ENCODE measurements at places on chromosomes 13 and 19.

DNA sequence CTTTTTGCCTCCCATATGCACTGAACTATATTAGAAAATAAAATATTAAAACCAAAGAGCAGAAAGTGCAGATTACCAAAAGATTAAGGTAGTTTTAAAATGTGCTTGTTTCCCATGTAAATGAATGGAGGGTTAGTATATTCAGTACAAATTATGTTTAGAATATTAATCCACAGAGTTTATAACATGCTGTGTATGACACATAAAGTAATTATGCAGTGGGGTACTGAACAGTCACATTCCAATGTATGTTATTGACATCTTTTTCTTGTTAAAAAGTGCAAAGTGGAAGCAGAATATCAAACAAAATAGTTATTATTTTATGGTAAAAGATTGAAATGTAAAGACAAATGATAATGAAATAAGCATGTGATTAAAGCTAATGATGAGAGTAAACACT is 79.3 kb downstream of the GPC6 start:
- no peak for DNase-seq

DNA sequence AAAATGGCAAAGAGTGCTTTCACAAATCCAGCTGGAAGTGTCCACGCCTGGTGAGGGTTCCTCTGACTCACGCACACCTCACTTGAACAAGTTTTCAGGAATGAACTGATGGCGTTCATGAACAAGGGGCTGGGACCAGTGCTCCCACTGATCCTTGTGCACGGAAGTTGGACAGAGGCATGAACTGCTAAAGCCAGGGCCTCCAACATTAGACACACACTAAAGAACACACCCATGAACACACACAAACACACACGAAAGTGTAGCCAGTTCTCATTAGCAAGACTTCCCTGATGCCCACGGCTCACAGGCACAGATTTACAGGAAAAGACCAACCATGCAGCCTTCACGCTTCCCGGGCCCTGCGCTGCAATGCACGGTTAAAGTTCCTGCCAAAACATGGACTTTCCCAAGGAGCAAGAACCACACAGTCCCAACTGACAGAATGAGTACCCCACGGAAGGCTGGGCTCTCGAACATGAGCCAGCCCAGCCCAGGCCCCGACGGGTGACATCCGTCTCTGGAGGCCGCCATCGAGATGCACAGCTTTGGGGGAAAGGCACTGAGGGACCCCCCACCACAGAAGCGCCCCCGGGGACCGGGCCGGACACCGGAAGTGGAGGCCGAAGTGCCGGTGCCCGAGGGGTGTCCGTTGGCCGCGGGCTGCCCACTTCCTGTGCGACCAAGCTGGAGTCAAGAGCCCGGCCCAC is 808 bp downstream of the DNMT1 start:
- no peak for DNase-seq

GRCh38 chr19:17312189-17313113 is 3.1 kb downstream of the DDA1 start:
- DNase-seq: no peak

- no peak for DNase-seq
Observed at GRCh38 chr19:42185277-42185676, 32.2 kb downstream of the DEDD2 start.

DNA sequence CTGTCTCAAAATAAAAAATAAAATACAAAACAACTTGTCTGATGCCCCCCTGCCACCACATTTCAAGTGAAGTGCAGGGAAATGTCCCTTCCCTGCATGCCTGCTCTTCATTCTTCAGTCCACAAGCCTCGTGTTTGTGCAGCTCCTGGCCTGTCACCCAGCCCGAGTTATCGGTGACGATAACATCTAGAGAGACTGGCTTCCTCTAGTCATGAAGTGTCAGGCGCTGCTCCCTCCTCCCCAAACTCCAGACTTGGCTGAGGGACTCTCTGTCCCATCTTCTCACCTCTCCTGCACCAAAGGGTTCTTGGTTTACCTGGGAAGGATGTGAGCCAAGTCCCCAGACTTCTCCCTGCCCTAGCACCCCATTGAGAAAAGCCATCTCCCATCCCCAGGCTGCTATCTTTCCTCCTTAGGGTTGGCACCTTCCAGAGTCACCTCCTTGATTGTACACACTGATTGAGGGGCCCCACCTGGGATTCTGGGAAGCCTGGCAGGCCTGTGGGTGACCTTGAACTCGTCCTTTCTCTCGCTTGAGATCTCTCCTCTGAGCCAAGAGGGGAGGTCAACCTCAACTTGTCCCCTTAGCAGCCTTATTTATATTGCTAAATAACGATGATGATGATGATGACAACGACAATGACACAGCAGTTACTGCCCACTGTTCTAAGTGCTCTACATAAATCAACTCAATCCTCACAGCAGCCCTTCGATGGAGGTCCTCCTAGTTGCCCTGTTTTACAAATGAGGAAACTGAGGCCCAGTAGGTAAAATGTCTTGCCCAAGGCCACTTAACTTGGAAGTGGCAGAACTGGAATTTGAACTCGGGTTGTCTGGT is 13.1 kb upstream of the PLAUR start:
- DNase-seq: no peak

GRCh38 chr13:25966086-25966485 is 85.7 kb downstream of the SHISA2 start:
- no peak for DNase-seq

GRCh38 chr13:39132286-39133230 is 94.3 kb downstream of the NHLRC3 start:
- no peak for DNase-seq

DNA sequence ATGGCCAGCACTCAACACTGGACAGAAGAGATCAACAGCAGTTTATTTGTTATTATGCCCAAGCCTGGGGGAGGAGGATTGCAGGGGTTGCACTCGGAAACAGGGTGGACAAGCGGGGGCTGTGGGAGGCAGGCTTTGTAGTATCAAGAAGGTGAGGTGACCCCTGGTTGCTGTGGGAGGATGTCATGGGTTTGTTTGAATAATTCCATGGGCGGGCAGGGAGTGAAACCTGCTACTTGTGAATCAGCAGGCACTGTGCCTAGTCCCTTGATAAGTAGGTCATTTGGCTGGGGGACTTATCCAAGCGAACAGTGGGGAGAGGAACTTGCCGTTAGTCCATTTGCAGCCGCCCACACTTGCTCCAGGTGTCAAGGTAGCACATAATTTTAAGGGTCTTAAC is 84.4 kb upstream of the KCTD15 start:
- DNase-seq: no peak

GRCh38 chr19:16588824-16589577 is 16.8 kb upstream of the SLC35E1 start:
- no peak for DNase-seq

GRCh38 chr19:32580901-32581704 is at the start of gene PDCD5:
PDCD5 (plus strand) TSS chr19:32581190; CDS start chr19:32581262, 72 bp downstream.
- peak; percentile 96 for DNase-seq

DNA sequence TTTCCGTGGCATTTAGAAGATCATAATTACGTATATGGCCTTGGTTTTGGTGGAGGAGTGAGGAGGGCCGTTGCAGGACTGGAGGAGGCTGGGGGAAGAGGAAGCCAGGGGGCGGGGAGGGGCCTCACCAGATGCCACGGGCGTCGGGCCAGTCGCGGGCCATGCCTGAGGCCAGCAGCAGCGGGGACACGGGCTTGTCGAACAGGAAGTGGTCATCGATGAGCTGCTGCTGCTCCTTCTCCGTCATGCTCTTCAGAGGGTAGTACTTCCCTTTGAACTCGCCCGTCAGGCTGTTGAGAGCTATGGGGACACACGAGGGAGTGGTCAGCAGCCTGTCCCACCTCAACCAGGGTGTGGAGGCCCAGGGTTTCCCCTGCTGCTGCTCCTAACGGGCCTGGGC is 11.1 kb downstream of the CKM start:
- no peak for DNase-seq

DNA sequence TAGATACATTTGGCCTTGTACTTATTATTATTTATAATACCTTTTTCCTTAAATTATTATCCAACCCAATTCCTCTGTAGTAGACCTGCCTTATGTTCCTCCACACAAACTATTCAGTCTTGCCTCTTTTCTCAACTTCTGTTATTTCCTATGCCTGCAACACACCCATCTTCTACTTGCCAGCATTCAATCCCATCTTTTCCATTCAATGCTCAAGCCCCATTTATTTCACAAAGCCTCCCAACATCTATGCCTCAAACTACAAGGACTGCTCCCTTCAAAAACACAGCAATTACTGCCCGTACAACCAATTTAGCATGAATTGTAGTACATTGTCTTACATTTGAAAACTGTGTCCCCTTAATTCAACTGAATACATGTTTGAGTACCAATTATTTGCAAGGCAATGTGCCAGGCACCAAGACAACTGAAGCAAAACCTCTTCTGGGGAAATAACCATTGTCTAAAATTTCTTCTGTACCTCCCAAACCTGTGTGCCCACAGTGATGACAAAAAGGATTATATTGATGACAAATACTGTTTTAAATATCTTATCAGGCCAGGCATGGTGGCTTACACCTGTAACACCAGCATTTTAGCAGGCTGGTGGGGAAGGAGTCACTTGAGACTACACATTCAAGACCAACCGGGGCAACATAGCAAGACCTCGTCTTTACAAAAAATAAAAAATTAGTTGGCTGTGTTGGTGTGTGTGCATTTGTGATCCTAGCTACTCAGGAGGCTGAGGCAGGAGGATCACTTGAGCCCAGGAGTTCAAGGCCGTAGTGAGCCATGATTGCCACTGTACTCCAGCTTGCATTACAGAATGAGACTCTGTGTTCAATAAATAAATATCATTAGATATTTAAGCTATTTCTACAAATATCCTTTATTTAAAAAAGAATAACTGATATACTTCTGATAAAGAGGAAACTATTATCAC is 35.1 kb downstream of the ELF1 start:
- peak; percentile 45 for DNase-seq

GRCh38 chr19:39131255-39131755 is 5.7 kb downstream of the PAK4 start:
- no peak for DNase-seq

DNA sequence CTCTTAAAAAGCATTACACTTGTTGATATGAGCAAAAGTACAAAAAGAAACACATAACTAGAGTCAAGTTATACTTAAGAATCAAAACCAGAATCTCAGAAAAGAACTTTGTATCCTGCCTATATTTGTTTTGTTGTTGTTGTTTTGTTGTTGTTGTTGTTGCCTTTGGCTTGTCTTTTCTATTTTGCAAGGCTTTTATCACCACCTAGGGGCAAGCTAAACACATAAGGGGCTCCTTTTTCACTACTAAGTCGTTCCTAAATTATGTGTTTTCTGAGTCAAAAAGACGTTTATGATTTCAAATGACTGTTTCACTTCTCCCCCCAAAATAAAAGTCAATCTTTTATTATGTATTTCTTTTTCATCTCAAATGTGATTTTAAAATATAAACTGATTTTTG is 250.2 kb downstream of the RBM26 start:
- no peak for DNase-seq

GRCh38 chr19:56765137-56765536 is 75.4 kb downstream of the PEG3 start:
- DNase-seq: no peak

DNA sequence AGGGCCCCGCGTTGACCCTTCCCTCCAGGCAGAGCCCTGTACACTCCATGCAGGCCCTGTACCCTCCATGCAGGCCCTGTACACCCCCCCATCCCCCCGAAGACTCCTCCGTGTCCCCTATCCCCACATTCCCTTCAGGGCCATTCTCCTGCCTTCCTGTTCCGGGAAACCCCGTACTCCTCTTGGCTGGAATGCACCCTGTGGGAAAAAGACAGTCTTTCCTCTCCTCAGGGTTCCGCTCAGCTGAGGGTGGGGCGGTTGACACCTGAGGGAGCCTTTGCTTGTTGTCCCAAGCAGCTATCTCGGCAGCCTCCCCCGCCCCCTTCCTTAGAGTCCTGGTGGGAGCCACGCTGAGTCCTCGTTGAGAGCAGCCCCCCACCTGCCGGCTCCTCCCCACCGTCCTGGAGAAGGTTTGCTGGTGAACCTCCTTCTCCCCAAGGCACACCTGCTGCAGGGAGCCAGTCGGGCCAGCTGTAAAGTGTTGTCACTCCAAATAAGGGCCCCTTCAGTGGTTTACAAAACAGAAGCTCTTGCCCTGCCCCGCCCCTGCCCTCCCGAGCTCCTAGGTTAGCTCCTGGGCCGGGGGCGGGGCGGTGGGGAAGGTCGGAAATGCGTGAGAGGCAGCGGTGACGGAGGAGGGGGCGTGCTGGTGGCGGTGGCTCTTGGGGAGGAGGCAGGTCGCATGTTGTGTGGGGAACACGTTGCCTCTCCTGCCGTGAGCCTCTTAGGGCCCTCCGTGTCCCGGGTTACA is 1.5 kb downstream of the GNA11 start:
- peak; percentile 58 for DNase-seq

- peak; percentile 87 for DNase-seq
Observed at GRCh38 chr19:50357178-50358100, 8.0 kb downstream of the NAPSA start.

DNA sequence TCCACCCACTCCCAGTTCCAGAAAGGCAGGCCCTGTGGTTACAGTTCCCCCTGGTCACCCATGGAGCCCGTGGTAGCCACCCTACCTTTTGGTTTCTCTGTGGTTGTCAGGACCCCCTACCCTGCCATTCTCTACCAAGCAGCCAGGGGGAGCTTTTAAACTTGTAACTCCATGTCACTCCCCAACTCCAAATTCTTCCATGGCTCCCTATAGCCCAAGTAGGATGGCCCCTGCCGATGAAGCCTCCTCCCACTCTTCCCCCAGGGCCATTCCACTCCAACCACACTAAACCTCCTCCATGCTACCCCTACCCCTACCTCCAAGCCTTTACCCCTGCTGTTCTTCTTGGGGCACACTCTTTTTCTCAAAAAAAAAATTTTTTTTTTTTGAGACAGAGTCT is 2.2 kb downstream of the S1PR2 start:
- peak; percentile 63 for DNase-seq

DNA sequence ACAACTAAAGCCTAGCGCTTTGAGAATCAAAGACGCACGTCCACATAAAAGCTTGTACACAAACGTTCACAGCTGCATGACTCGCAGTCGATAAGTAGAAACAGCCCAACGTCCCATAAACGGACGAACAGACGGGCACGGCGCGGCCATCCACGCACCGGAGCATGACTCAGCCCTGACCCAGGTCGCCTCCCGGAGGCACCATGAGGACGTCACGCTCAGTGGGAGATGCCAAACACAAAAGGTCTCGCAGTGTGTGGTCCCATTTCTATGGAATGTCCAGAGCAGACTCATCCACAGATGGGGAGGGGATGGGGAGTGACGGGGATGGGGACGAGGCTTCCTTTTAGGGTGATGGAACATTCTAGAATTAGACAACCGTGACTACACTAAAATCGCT is 9.4 kb downstream of the POLRMT start:
- DNase-seq: no peak

DNA sequence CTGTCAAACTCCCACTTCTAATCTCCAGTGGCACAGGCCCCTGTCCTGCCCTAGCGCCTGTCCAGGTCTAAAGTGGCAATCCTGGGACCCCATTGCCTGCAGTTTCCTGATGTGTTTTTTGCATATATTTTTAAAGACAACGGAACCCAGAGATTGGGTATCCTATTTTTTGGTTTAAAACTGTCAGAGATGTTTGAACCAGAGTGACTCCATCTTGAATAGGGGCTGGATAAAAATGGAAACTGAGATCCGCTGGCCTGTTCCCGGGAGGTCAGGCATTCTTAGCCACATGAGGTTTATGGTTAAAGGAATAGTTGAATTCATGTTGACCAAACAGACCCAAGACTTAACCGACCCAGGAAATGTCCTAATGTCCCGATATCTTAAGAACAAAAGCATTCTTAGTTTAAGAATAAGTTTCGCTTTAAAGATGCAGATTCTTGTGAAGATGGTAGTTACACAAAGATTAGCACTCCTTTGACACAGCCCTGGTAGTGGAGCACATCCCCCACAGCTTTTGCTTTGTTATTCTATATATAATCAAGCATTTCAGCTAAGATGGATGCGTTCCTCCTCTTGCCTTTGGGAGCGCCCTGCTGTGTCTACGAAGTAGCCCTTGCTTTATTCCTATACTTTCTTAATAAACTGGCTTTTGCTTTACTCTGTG is 332.1 kb downstream of the UQCRFS1 start:
- DNase-seq: no peak

All from CD8-positive, alpha-beta T cell (primary cell).